ENCODE measurements at places on chromosomes 3 and 15. TPM values are rescaled to one million over a fixed set of nuclear protein-coding genes. Genes with fewer than 3 reads are reported as not detected.

DNA sequence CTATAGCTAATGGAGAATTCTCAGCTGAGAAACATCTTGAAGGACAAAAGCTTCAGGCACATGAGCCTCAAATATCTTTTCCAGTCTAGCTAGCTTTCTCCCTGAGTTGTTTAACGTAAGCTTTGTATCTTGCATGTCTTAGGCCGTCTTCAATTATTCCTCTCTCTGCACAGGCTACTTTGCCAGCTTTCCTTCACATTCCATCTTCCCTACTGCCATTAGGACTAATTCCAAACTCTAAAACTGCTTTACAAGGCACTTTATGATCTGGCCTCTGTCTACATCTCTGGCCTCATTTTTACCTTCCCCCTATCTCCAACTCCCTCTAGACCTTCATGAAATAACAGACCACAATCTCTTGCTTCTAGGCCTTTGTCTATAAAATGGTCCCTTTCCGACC is 171.4 kb downstream of the GREM1 start:
- no peak for DNase-seq

DNA sequence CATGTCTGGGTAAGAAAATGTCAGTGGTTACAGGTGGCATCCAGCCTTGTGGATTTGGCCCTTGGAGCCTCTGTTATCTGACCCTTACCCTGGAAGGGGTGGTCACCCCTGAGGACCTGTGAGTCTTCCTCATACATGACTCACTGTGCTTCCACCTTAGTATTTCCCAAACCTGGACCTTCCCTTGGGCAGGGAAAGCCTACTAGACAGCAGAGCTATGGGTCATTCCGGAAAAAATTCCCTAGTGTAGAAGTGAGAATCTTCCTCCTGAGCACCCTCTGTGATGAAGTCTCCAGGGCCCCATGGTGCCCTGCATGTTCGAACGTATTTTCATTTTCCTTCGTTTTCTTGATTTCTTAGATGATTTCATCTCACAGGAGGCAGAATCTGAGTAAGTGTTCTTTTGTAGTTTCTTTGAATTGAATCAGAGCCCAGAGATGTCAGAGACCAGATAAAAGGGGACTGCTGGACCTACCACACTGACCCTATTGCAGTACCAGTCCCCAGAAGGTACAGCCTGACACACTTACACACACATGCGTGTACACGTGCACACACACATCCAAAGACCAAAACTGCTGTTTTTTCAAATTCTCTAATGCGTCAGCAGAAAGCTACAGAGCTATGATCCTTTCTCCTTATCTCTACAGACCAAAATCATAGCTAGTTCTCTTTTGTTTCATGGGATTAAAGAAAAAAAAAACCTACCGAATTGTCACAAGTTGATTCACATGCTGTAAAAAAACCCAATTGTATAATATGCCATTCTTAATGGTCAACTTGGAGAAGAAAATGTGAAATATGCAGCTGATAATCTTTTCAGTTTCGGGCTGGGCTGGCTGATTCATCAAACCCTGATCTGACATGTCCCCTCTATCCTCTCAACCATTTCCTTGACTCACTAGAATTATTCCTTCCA is 50.5 kb upstream of the ARHGEF3 start:
- no peak for DNase-seq

- DNase-seq, result no peak
Observed at GRCh38 chr3:143363276-143363675, 243.7 kb downstream of the CHST2 start.

DNA sequence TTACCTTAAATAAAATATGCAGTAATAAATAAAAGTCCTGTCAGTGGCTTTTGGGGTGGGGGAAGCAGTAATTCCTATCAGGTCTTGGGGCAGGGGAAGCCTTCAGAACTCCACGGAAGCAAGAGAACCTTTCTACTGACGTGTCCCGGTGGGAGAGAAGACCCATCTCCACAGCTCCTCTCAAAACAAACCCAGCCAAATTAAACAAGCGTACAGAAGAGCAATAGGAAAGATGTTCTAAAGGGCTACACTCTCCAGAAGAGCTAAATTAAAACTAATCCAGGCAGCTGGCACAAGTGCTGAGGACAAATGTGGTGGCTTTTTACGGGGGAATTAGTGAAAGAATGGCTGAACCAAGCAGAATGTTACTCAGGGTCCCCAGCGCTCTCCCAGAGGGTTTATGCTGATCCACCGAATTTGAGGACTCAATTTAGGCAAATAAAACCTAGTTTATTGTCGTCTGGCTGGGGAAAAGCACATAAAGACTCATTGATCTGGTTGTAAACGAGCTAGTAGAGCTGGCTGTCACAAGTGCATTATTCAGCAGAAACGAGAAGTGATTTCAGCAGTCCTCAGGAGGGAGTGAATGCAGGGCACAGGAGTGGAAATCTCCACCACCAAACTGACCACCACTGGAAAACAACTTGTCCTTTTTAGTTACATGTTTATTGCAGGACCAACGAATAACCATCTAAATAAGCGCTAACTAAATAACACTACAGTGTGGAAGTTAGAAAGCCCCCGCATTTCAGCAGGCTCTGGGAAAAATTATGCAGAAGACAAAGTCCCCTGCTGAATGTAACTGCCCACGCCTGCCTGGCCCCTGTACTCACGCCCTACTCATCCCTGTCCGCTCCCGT is 13.5 kb downstream of the BFSP2 start:
- no peak for DNase-seq

GREM1 gene
- total RNA-seq, result 26.0 TPM

DNA sequence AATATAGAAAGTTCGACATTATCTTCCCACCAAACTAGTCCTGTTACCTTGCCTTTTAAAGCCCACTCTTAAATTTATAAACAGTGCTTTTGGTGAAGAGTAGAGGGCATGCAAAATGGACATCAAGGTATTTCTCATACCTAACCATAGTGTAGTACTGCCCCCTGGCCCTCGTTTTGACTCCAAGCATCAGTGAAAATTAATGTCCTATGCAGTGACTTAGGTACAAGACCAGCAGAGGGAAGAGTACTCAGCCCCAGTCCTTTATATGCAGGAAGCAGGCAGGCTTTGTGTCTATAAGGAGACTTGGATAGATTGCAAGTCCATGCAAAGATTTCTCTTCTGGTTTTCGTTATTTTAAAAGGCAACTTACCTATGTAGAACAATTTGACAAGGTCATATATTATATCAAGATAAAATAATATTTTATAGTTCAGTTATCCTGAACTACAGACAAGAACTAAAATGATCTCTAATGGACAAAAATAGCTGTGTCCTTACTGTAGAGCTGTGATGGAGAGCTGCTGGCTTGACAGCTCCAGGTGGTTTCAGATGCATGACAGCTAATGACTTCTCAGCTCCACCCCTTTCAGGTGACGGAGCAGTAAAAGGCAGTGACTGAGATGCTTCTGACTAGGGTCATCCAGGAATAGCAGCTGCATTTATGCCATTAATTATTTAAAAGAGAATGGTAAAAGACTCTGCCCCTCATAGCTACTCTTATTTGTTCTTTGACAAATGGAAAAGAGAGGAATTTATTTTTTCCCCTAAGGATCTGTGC is 646.1 kb downstream of the SQOR start:
- no peak for DNase-seq

DNA sequence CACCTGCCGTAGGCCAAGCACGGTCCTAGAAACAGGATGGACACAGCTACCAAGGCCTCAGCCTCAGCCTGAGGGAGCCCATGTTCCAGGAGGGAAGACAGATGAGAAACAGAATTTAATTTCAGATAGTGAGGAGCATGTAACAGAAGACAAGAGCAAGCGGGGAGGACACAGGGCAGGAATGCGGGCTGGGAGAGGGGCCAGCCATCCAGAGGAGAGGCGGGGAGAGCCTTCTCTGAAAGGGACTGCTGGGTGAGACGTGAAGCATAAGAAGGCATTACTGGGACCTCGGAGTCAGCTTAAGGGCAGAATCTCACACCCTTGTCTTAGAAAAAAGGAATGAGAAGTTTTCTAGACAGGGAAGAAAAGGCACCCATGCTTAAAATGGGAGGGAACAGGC is 271.7 kb upstream of the NSMCE3 start:
- DNase-seq, result no peak

MST1R gene
- total RNA-seq, result 39.2 TPM

KPNA4 gene
- total RNA-seq, result 78.1 TPM

All from ureter (tissue), 1 donor.